ENCODE measurements at places on chromosomes 6 and 20. TPM values are rescaled to one million over a fixed set of nuclear protein-coding genes. Genes with fewer than 3 reads are reported as not detected.

Gene HLA-F
- polyA plus RNA-seq: 8.8 TPM

Gene MAP7
- 33.2 TPM for polyA plus RNA-seq

Gene SYCP2L
- 3.5 TPM for polyA plus RNA-seq

Gene OR12D3
- not detected for polyA plus RNA-seq

Gene MRAP2
- 3.5 TPM for polyA plus RNA-seq

Measured in right renal cortex interstitium (tissue), 3 donors.